ENCODE measurements at places on chromosomes 2 and 18.

- no peak for DNase-seq
These were observed 12.7 kb downstream of the KCTD1 start for GRCh38 chr18:26535630-26536029.

GRCh38 chr2:124649001-124649400 lies 623.9 kb downstream of the CNTNAP5 start:
- DNase-seq = no peak

- no peak for DNase-seq
These were observed 27.2 kb upstream of the PAIP2B start for GRCh38 chr2:71254078-71254477.

DNA sequence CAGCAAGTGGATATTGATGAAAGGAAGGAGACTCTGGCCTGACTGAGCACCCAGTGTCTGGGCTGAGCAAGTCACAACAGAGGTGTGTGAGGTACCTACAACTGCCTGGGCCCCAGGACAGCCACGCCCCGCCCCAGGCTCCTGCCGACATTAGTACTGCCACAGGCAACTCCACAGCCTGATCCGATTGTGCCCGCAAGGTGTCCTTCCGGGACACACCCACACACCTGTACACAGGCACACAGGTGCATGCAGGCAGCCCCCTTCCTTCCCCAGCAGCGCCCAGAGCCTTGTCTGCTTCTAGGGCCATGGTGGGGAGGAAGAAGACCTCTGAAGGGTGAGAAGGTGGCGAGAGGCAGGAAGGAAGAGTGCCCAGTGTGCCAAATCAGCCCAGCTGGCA lies 83.6 kb downstream of the TNS1 start:
- DNase-seq = no peak

GRCh38 chr2:163182764-163183354 lies 344.3 kb upstream of the KCNH7 start:
- DNase-seq = peak; percentile 46

DNA sequence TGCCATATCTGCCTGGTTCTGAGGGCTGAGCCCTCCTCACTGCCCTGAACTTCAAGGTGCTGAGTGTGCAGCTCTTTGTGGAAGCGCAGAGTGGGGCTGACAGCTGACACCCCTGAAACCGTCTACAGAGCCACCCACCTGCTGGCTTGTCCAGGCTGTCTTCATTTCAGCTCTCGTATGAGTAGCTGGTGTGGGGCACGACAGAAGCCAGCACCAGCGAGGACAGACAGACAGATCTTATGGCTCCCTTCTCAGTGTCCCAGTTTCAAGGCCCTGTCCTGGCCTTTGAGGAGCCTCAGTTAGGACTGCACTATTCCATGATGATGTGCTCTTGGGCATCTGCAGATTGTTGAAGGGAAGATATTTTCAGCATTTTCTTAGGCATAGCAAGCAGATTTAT lies 287.1 kb downstream of the SLC4A3 start:
- no peak for DNase-seq

DNA sequence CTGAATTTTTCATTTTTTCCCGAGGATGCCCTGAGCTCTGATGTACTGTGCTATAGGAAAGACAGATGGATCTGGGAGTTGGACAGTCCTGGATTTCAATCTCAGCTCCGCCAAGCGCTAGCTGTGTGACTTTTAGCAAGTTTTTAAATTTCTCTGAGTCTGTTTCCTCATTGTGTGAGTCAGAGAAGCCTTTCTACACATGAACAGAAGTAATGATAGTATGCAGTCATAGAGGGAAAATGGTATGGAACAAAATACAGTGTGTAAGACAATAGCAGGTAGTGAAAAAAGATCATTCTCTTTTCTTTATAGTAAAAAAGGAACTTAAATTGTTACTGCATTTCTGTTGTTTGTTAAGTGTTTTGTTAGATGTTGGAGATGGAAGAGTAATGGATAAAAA lies 52.4 kb upstream of the PPM1B start:
- no peak for DNase-seq

- no peak for DNase-seq
These were observed 83.2 kb upstream of the MC2R start for GRCh38 chr18:13998571-13998970.

GRCh38 chr2:177882501-177882900 lies 190.1 kb downstream of the PDE11A start:
- no peak for DNase-seq
